Trophoblast cell (in vitro differentiated cells and primary cell): ENCODE measurements at places on chromosomes 6 and 20.

- H3K27me3 ChIP-seq = no peaks in the 10 kb centered on the region
- H3K36me3 ChIP-seq = no peaks in the 10 kb centered on the region
- no peak overlapping the region for H3K27ac ChIP-seq
- peaks cover 4% of the 10 kb centered on the region for H3K4me1 ChIP-seq
Measured at GRCh38 chr6:36323062-36323461, 13.6 kb downstream of the BNIP5 start.

DNA sequence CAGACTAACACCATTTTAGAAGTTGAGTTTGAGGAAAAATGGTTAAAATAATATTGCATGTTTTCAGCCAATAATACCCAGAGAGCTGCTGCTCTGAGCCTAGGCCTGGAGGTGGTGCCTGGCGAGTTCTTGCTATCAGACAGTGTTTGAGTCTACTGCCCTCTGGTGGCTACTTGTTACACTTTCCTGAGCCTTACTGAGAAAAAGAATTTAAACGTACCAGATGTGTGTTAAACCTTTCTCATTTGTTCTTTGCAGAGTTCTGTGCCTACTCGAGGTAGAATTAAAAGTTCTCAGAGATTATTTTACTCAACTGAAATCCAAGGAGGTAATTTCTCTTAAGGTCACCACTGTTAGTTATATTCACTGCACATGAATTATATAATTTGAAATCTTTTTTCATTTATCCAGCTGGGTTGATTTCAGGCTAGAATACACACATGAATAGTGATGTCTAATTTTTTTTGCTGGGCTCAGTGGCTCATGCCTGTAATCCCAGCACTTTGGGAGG, 38.2 kb downstream of the SHLD1 start:
- H3K36me3 ChIP-seq = no peaks in the 10 kb centered on the region
- no peak overlapping the region for H3K27ac ChIP-seq
- H3K27me3 ChIP-seq = no peaks in the 10 kb centered on the region
- H3K4me1 ChIP-seq = no peaks in the 10 kb centered on the region
- peak; percentile 97 for DNase-seq
- H3K4me3 ChIP-seq = no peak overlapping the region

DNA sequence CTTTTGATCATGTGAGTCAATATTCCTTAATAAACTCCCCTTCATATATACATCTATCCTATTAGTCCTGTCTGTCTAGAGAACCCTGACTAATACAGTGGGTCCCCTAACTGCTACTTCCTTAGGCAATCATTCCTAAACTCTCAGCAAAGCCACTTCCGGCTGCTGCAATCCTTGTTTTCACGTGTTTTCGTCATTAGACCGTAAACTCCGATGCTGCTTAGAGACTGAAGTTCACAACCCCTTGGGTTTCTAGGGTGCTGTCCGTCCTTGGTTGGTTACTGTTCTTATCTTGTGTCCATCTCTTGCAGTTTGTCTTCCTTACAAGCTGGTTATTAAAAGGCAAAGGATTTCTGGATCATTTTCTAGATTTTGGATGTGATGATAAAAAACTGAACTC, 106.4 kb downstream of the GMPR start:
- peaks cover 2% of the 10 kb centered on the region for H3K4me1 ChIP-seq
- no peak overlapping the region for H3K27ac ChIP-seq
- no peak overlapping the region for H3K4me3 ChIP-seq
- H3K36me3 ChIP-seq = no peaks in the 10 kb centered on the region
- H3K27me3 ChIP-seq = no peaks in the 10 kb centered on the region
- no peak for DNase-seq

DNA sequence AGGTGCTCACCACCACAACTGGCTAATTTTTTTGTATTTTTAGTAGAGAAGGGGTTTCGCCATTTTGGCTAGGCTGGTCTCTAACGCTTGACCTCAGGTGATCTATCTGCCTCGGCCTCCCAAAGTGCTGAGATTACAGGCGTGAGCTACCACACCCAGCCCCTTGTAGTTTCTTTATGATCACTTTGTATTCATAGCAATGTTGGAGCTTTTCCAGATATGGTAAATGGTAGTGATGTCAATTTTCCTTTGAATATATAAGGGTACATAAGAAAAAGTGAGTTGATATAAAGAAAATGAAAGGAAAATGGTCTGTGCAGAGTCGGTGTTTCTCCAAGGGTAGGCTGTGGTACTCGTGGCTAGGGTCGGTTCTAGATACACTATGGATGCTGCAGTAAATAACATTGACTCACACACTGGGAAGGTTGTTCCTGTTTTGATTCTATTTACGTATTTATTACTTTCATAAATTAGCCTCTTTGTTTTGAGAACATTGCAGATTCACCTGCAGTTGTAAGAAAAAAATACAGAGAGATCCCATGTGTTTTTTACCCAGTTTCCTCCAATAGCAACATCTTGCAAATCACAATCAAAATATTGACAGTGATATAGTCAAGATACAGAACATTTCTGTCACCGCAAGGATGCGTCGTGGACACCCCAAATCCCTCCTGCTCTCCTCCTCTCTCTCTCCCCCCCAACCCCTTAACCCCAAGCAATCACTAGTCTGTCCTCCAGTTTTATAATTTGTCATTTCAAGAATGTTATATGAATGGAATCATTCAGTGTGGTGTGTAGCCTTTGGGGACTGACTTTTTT, 2.5 kb downstream of the ZNF831 start:
- H3K27me3 ChIP-seq = no peaks in the 10 kb centered on the region
- no peak for DNase-seq
- H3K4me3 ChIP-seq = no peak overlapping the region
- no peaks in the 10 kb centered on the region for H3K4me1 ChIP-seq
- H3K36me3 ChIP-seq = no peaks in the 10 kb centered on the region

DNA sequence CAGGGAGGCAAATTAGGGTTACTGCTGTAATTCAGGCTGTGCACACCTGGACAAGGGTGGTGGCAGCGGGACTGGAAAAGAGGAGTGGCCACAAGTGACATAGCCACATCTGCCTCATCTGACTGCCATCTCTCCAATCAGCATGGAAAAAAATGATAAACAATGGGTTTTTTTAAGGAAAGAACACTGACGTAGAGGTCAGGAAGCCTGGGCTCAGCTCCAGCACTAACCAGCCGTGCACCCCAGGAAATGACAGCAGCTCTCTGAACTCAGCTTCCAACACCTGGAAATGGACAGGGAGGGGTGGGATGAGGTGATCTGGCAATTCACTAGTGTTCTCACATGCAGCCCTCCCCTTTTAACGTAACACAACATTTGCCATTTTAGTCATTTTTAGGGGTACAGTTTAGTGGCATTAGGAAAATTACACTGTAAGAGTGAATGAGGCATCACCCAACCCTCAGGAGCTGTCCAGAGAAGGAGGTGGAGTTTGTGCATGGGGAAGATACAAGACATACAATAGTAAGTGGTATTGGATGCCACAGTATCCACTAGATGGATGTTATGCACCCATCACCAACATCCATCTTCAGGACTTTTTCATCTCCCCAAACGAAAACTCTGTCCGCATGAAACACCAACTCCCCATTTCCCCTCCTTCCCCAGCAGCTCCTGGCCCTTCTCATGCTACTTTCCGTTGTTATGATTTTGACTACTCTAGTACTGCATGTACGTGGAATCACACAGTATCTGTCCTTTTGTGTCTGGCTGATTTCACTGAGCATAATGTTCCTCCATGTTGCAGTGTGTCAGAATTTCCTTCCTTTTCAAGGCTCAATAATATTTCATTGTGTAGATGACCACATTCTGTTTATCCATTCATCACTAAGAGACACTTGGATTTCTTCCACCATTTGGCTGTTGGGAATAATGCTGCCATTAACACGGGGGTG, 215.5 kb upstream of the ECI2 start:
- peaks cover 32% of the 10 kb centered on the region for H3K4me1 ChIP-seq
- peak overlapping the region; percentile 88 for H3K27ac ChIP-seq
- H3K36me3 ChIP-seq = no peaks in the 10 kb centered on the region

DNA sequence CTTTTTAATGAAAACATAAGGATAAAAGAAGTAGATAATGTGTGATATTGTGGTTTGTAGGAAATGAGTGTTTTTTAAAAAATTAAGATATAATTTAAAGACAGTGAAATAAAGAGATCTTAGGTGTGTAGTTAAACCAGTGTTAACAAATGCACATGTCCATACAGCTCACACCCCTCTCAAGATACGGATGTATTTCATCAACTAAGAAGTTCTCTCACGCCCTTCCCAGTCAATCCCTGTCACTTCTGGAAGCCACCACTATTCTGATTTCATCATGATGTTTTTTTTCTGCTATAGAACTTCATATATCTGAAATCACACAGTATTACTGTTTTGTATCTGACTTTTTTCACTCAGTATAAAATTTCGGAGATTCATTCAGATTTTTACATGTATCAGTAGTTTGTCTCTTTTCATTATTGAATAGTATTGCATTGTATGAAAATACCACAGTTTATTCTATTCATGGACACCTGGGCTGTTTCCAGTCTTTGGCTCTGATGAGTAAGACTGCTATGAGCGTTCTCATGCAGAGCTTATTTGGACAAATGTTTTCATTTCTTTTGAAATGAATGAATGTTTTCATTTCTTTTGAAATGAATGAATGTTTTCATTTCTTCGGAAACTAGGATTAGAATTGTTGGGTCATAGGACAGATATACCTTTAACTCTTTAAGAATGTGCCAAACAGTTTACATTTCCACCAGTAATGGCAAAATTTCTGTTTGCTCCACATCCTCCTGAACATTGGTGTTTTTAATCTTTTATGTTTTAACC, 49.7 kb upstream of the ELOVL5 start:
- H3K27me3 ChIP-seq = no peaks in the 10 kb centered on the region
- H3K27ac ChIP-seq = no peak overlapping the region
- no peak overlapping the region for H3K4me3 ChIP-seq
- no peaks in the 10 kb centered on the region for H3K4me1 ChIP-seq
- H3K36me3 ChIP-seq = no peaks in the 10 kb centered on the region

DNA sequence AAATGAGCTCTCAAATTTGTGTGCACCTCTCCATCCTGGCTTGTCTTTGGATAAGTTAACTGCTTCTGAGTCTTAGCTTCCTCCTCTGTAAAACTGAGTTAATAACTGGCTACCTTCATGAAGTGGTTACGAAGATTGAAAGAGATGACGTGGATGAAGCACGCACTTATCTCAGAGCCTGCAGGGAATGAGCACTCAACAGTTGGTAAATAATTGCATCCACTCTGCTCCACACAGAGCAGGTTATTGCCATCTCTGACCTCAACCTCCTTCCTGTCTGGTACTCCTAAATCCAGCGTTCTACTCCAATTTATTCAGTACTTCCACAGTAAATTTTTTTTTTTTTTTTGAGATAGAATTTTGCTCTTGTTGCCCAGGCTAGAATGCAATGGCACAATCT, 6.9 kb downstream of the AURKA start:
- H3K4me3 ChIP-seq = no peak overlapping the region
- no peaks in the 10 kb centered on the region for H3K4me1 ChIP-seq
- no peaks in the 10 kb centered on the region for H3K27me3 ChIP-seq
- no peak overlapping the region for H3K27ac ChIP-seq
- peaks cover 27% of the 10 kb centered on the region for H3K36me3 ChIP-seq

GRCh38 chr20:12410783-12411182, 493.1 kb downstream of the BTBD3 start:
- DNase-seq = no peak
- H3K36me3 ChIP-seq = no peaks in the 10 kb centered on the region
- no peaks in the 10 kb centered on the region for H3K27me3 ChIP-seq
- H3K4me1 ChIP-seq = peaks cover 8% of the 10 kb centered on the region
- no peak overlapping the region for H3K4me3 ChIP-seq

DNA sequence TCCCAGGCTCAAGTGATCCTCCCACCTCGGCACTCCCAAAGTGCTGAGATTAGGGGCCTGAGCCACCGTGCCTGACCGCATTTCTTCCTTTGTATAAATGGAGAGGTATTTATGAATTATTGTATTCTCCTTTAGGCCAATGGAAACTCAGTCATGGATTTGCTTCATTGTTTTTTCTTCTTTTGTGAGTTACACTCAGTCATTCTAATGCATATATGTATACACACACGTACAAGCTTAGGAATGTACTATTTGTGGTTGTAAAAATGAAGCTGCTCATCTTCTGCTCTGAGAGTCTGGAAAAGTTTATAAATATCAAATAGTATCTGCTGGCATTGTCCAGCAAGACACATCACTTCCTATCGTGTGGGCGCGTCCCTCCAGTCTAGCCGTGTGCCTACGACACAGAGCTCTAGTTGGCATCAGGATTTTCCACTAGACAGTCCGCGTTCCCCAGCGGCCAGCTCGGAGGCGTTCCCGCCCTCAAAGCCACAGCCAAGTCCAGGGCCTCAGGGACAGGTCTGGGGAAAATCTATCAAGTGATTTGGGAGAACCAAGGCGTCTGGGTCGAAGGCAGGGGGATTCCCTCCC, 215.2 kb downstream of the NFATC2 start:
- no peak overlapping the region for H3K27ac ChIP-seq
- no peak overlapping the region for H3K4me3 ChIP-seq
- no peaks in the 10 kb centered on the region for H3K4me1 ChIP-seq
- H3K36me3 ChIP-seq = no peaks in the 10 kb centered on the region

DNA sequence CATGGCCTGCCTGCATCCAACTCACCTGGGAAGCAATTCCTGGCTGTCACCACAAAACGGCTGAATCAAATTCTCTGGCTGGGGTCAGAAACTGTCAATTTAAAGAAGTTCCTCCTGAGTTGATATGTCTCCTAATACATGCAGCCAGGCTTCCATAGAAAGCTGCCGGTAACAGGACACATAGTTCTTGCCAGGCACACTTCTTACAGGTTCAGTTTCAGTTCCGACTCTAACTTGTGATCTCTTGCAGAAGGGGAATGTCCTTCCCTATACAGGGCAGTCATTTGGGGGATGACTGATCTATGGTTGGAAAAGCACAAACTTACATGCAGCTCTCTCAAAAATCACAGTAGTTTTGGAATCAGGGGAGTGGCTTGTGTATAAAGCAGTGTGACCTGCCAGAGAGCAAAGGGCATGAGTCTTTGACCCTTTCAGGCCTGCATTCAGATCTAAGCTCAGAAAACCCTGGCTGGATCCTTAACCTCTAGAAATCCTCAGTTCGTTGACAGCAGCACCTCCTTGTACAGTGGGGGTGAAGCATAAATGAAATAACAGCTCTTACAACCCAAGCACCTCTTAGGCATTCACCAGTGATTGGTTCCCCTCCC, 195.6 kb downstream of the SCP2D1 start:
- no peak for DNase-seq
- H3K27ac ChIP-seq = no peak overlapping the region
- H3K27me3 ChIP-seq = no peaks in the 10 kb centered on the region
- no peaks in the 10 kb centered on the region for H3K4me1 ChIP-seq

- H3K27me3 ChIP-seq = no peaks in the 10 kb centered on the region
- H3K27ac ChIP-seq = no peak overlapping the region
- DNase-seq = no peak
- no peaks in the 10 kb centered on the region for H3K4me1 ChIP-seq
Measured at GRCh38 chr6:94713446-94713845, 863.9 kb upstream of the MANEA start.

GRCh38 chr6:119036081-119036480, 42.4 kb downstream of the FAM184A start:
- H3K4me1 ChIP-seq = peaks cover 17% of the 10 kb centered on the region
- H3K4me3 ChIP-seq = no peak overlapping the region
- no peaks in the 10 kb centered on the region for H3K36me3 ChIP-seq

GRCh38 chr6:144667532-144668503, 382.7 kb downstream of the UTRN start:
- no peak for DNase-seq
- H3K27ac ChIP-seq = no peak overlapping the region
- H3K4me3 ChIP-seq = no peak overlapping the region

GRCh38 chr6:1604158-1605003, 5.3 kb upstream of the FOXC1 start:
- H3K4me3 ChIP-seq = peak overlapping the region; percentile 25
- peaks cover 24% of the 10 kb centered on the region for H3K4me1 ChIP-seq
- DNase-seq = peak; percentile 88
- peaks cover 56% of the 10 kb centered on the region for H3K27me3 ChIP-seq
- H3K36me3 ChIP-seq = no peaks in the 10 kb centered on the region
